ENCODE measurements at places on chromosomes 6 and 20.

DNA sequence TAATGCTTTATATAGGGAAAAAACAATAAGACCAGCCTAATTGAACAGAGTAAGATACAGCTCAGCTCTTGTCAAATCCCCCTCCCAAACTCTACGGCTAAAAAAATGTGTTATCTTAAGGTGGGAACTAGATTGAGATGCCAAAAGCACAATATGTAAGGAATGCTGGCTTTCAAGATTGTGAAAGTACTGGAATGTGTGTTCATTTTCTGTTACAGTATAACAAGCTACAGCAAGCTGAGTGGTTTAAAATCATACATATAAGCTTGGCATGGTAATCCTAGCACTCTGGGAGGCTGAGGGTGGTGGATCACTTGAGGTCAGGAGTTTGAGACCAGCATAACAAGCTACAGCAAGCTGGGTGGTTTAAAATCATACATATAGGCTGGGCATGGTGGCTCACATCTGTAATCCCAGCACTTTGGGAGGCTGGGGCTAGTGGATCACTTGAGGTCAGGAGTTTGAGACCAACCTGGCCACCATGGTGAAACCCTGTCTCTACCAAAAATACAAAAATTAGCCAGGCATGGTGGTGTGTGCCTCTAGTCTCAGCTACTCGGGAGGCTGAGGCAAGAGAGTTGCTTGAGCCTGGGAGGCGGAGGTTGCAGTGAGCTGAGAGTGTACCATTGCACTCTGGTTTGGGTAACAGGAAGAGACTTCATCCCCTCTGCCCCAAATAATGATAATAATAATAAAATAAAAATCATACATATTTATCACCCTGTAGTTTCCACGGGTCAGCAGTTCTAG, 297.7 kb downstream of the DOK5 start:
- no peak for DNase-seq

DNA sequence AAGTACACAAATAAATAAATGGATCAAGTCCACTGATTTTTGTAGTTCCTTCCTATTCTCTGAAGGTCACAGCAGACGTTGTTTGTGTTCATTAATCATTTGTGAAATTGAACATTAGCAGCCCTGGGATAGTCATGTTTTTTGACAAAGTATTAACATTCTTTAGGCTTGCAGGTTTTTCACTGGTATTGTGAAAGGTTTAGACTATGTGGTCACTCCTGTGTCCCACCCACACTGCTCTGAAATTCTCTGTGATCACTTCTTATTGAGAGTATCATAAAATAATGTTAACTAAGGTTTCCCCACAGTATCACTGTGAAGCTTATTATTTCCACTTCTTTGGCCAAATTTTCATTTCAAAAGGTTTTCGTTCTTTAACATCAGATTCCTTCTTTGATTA, 3.5 kb downstream of the FAM83B start:
- DNase-seq, result no peak

- no peak for DNase-seq
These were observed 142.5 kb upstream of the ARG1 start for GRCh38 chr6:131430531-131430930.

DNA sequence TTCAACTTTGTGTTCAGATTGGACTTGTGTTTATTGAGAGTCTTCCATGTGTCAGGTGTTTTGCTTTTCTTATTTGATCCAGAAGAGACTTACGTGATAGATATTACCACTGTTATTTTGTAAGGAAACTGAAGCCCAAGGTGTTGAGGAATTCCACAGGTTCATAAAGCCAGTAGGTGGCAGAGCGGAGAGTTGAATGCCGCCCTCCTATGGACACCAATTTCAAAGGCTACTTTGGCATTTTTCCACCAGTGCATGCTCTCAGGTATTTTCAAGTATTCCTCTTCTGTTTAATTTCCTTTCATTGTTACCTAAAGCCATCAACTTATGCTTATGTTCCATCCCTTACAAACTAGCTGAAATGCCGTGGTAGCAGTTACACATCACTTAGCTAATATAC, 14.0 kb upstream of the COL10A1 start:
- no peak for DNase-seq

- no peak for DNase-seq
These were observed 28.7 kb upstream of the KIAA1586 start for GRCh38 chr6:57017841-57018240.

GRCh38 chr20:346640-347316, at the start of gene NRSN2:
NRSN2 (plus strand) TSS chr20:347111; CDS start chr20:349644, 2,533 bp downstream.
- DNase-seq, result no peak

- DNase-seq, result no peak
These were observed 24.4 kb upstream of the ID1 start for GRCh38 chr20:31580706-31581105.

DNA sequence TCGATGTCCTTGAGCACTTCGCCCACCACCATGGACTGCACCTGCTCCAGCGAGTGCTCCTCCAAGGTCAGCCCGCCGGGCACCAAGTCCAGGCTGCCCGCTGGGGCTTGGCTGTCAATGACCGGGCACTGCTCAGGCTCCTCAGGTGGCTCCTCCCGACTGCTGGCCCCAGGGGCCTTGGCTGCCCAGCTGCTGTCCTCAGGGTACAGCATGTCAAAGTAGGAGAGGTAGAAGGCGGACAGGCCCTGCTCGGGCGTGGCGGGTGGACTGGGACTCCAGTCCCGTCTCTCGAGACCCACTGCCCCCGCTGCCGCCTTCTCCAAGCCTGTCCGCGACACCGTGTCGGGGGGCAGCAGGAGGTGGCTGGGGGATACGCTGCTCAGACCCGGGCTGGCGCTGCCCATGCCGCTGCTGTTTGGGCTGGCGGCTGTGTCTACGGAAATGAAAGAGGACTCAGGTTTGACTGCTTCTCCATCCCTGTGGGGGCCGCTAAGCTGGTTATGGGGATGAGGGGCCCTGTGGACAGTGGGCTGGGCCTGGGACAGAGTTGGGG, 12.0 kb downstream of the SPDEF start:
- no peak for DNase-seq

DNA sequence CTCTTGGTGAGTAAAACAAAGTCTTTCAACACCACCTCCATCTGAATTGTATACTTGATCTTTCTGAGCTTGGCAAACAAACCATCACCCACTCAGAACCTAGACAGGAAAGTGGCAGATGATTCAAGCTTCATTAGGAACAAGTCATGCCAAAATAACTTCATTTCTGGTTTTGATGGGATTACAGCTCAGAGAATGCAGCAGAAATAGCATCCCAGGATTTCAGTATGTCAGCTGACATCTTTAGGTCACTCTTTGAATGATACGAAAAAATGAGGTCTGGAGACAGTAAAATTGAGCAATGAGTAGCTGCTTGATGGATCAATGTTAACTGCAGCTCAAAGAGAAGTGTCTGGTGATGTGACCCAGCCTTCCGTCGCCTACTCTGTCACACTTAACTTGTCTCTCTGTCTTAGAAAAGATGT, 92.4 kb downstream of the GJA10 start:
- no peak for DNase-seq

DNA sequence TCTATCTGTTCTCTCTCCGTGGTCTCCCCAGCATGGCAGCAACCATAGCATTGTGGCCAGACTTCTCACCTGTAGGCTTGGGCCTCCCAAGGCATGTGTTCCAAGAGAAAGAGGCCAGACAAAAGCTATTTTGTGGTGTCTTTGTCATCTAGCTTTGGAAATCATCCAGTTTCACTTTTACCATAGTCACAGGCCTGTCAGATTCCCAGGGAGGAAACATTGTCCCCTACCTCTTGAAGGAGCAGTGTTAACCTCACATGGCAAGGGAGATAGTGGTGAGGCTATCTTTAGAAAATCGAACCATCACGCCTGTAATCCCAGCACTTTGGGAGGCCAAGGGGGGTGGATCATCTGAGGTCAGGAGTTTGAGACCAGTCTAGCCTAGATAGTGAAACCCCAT, 42.3 kb upstream of the RALGAPA2 start:
- no peak for DNase-seq

DNA sequence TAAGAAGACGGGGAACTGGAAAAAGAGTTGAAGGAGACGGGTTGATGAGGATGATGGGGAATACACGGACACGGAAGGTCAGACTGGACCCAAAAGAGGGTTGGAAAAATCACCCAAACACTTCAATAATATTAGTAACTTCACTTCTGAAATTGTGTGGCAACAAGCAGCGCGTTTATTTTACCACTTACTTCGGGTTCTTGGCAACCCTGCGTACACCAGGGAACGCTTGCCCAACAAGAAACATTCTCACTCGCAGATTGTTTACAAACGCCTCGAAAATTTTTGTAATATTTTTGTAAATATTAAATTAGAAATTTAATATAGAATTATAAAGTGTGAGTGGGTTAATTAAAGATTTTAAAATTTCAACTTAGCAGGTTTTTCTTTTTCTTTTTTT, 99.5 kb downstream of the CEBPB start:
- DNase-seq, result no peak

DNA sequence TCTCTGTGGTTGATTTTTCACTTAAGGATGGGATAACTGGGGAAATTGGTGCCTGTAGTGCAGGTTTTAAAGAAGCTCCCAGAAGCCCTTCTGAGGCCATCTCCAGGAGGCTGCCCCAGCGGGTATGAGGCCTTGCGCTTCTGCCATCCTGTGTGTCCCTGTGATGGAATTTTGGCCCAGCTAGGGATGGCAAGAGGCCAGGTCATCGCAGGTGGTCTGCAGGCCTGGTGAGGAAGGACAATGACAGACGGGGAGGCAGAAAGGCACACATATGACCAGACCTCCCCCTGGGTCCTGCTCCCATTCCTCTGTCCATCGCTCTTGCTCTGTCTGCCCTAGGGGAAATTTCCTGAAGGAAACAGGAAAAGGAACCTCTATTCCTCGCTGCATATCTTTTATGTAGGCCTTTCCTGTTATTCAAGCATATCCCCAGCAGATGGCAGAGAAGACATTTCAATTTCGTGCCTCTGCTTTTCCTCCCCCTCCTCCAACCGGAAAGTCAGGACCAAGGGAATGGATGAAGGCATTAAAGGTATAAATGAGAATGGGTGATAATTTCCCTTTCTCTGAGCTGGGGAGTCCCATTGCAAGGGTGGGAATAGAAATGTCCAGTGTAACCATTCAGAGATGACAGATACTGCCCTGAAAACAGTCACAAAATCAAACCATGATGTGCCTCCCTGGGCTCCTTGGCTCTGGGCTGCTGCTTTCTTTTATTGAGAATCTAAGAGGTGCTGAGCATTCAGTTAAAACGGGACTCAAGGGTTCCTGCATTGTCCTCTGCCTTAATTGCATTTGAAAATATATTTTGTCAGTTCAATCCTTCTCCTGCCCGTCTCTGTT, 17.6 kb upstream of the HLA-F start:
- DNase-seq, result no peak

GRCh38 chr20:13355411-13355810, 134.3 kb downstream of the ISM1 start:
- DNase-seq, result no peak

GRCh38 chr20:5357946-5358345, 41.2 kb upstream of the PROKR2 start:
- no peak for DNase-seq

- DNase-seq, result no peak
These were observed 36.5 kb downstream of the ZNF217 start for GRCh38 chr20:53557130-53557529.

- DNase-seq, result no peak
These were observed 64.4 kb upstream of the NHSL1 start for GRCh38 chr6:138563650-138564049.

- no peak for DNase-seq
These were observed 60.8 kb upstream of the DDR1 start for GRCh38 chr6:30823534-30823865.

DNA sequence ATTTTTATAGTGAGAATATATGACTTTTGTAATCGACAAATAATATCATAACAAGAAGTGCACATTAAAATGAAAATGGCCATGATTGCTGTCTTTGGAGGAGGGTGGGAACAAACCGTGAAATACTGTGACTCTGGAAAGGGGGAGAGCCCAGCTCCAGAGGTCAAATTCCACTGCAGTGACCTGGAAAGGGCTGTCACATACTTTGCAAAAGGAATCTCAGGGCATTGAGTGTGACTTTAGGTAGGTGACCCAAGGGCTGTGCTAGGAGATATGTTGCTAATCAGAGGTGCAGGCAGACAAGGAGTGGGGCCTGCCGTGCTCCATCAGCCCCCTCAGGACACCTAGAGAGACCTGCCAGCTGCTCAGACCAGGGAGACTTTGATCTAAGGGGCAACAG, 28.1 kb upstream of the BMP7 start:
- DNase-seq, result no peak

- no peak for DNase-seq
These were observed 13.4 kb upstream of the STX16 start for GRCh38 chr20:58637466-58638213.

DNA sequence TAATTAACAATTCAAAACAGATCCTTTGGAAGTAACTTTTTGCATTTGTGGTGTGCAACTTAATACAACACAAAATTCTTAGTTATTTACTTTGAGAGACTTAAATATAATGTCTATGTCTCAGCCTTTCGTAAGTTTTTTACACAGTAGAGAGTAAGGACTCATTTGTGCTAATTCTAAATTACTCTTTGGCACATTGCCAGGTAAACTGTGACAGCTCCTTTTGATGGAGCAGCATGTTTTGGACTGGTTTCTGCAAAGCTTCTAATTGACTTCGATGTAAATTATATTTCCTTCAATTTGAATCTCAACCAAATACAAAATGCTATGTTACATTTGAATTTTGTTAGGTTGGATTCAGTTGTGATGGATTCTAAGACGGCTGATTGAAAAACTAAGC, 450.7 kb upstream of the OPRM1 start:
- no peak for DNase-seq

DNA sequence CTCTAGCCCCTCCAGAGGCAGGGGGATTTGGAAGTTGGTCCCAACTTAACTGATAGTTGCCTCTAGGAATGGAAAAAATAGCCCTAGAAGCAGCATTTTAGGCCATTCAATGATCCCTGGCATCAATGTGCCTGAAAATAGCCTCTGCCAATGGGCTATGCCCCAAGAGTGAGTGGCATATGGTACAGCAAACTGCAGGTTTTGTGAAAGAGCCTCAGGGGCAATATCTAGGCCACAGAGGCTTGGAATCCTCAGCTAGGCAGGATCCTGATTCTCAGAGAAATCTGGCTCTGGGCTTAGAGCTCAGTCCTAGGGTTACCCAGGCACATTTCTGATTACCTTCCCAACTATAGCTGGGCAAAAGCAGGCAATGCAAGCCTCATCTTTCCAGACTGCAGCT, 104.4 kb upstream of the MOCS1 start:
- no peak for DNase-seq

DNA sequence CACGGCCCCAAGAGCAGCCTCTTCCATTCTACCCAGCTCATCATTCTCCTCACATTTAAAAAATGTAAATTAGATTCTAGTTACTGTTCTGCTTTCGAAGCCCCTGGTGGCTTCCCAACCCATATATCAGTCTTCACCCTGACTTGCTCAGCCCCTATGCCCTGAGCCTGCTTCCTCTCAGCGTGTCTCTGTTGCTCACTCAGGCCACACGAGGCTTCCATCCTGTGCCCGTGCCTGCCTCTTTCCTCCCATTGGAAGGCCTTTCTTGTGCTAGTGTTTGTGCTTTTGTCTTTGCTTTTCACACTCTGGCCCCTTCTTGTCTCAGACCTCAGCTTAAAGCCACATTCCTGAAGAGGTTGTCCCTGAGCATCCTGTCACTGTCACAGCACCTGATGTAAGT, 78.1 kb downstream of the AFDN start:
- DNase-seq, result no peak

- no peak for DNase-seq
These were observed 2.9 kb upstream of the HIVEP2 start for GRCh38 chr6:142947714-142948480.
